ENCODE measurements at places on chromosomes 5 and 9.

- DNase-seq, result no peak
Measured at GRCh38 chr5:115227281-115227680, 35.4 kb downstream of the PGGT1B start.

DNA sequence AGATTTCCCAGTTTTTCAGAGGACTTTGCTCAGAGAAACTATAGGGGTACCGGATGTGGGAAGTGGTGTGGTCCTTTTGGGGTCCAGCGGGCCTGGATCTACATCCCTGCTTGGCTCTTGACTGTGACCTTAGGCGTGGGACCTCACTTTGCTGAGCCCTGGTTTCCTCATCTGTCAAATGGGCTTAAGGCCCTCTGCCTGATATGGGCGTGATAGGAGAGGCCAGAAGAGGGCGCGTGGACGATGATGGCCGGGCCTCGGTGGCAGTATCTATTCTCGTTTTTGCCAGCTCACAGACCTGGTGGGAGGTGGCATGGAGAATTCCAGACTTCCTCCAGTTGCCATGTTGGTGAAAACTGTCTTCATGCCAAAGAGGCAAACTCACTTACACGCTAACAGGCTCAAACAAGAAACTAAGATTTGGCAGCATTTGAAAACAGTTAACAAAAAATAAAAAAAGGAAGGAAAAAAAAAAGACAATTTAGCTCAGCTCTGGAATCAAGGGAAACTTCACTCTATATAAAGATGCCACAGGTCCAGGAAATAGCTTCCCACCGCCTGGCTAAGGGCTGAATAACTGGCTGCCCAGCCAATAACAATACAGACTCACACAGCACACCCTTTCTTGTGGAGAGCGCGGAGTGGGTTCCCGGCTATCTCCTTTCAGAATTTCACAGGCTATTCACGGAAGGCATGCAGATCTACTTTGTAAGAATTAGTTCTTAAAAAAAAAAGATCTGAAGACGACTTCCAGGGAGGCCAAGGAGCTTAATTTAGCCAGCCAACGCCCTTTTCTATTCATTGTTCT lies 1.7 kb downstream of the SH3PXD2B start:
- DNase-seq, result no peak

- DNase-seq, result no peak
Measured at GRCh38 chr9:32136700-32137339, 247.6 kb upstream of the ACO1 start.

DNA sequence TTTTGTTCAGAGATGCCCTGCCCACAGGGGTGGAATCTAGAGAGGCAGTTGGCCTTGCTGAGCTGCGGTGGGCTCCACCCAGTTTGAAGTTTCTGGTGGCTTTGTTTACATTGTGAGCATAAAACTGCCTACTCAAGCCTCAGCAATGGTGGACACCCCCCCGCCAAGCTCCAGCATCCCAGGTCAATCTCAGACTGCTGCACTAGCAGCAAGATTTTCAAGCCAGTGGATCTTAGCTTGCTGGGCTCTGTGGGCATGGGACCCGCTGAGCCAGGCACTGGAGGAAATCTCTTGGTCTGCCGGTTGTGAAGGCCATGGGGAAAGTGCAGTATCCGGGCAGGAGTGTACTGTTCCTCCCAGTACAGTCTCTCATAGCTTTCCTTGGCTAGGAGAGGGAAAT lies 55.5 kb downstream of the MINAR2 start:
- no peak for DNase-seq

- DNase-seq, result no peak
Measured at GRCh38 chr9:84642553-84643141, 26.9 kb upstream of the NTRK2 start.

- DNase-seq, result no peak
Measured at GRCh38 chr9:104107799-104108198, 13.7 kb downstream of the SMC2 start.
